ENCODE measurements at places on chromosomes 5 and 9. TPM values are rescaled to one million over a fixed set of nuclear protein-coding genes. Genes with fewer than 3 reads are reported as not detected.

DNA sequence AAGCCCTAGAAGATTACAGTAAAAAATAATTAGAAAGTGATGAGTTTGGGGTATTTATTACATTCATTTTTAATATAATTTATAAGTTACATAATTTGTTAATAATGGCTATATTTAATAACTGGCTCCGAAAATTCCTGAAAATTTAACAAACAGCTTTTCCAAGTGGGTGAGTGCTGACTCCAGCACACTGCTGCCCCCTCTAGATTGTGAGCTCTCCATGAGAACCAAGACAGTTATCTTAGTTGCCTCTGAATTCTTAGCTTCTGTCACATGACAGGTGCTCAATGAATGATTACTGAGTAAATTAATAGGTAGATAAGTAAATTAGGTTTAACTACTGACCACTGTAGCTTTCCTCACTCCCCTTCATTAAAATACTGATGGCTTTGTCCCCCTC, 7.8 kb downstream of the KLHL3 start:
- H3K4me1 ChIP-seq: no peaks in the 10 kb centered on the region
- H3K27me3 ChIP-seq: no peaks in the 10 kb centered on the region

GRCh38 chr5:102511666-102512065, 12.9 kb upstream of the SLCO6A1 start:
- H3K27me3 ChIP-seq: no peaks in the 10 kb centered on the region
- no peaks in the 10 kb centered on the region for H3K36me3 ChIP-seq
- H3K4me3 ChIP-seq: no peak overlapping the region
- no peak for DNase-seq

DNA sequence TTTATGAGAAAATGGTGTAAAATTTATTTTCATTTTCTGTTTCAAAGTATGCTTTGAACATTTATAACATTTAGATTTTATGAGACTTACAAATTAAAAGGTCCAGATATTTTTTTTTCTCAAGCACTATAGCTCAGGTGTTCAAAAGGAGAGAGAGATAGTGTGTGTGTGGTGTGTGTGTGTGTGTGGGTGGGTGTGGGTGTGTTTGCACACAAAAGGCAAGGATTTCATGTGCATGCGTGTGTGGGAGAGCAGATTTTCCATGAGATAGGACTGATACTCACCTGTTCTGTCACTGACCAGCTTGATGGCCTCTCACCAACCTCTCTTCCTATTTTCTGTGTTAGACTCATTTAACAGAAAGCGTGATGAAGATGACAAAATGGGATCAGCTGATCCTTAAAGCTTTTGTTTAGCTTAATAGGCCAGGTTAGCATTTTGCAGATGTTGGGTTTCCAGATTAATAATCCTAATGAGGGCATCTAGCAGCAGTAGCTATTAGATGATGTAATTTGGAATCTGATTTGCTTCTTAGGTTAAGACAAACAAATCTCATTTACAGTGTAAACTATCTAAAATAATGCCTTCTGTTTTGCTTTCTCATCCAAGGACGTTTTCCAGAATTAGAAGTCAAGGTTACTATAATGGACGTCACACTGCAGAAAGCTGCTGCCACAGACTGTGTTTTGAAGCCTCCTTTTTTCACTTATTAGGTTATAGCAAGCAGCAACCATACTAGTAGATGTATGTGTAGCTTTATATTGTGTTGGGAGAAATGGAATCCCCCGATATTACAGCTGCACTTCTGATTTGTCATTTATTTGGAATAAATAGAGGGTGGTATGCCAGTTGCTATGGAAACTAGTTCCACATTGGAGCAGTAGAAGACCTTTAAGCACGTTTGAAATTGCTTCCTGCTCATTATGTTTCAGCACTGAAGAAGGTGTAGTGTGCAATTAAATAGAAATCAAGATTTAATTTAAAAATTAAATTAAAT, 355.6 kb downstream of the TAF11L14 start:
- H3K4me3 ChIP-seq: no peak overlapping the region
- H3K27me3 ChIP-seq: no peaks in the 10 kb centered on the region
- DNase-seq: no peak
- no peaks in the 10 kb centered on the region for H3K4me1 ChIP-seq

The TAF1L gene
- 3.0 TPM for polyA plus RNA-seq

GRCh38 chr5:77074745-77075144, 12.3 kb downstream of the ZBED3 start:
- H3K27ac ChIP-seq: no peak overlapping the region
- H3K4me3 ChIP-seq: no peak overlapping the region
- H3K4me1 ChIP-seq: no peaks in the 10 kb centered on the region
- no peaks in the 10 kb centered on the region for H3K27me3 ChIP-seq

- H3K4me3 ChIP-seq: no peak overlapping the region
- no peaks in the 10 kb centered on the region for H3K36me3 ChIP-seq
- no peak overlapping the region for H3K27ac ChIP-seq
- no peaks in the 10 kb centered on the region for H3K4me1 ChIP-seq
- DNase-seq: no peak
- H3K27me3 ChIP-seq: no peaks in the 10 kb centered on the region
Observed at GRCh38 chr5:136689552-136689951, 324.2 kb upstream of the TRPC7 start.

DNA sequence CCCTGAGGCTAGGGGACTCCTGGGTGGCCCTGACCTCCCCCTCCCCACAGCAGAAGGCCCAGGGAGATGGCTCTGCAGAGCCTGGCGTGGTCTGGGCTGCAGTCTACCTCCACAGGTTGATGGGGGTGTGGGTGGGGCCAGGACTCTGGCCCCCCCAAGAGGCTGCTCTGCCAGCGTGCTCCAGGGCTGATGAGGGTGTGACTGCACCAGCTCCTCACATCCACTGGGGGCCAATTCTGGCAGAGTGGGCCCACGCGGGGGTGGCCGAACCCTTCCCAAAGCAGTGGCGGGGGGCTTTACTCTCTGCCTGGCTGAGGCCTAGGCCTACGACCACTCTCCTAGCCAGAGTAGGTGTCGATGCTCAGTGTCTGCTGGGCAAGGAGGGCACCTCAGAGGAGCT, 28.0 kb upstream of the UBAC1 start:
- no peaks in the 10 kb centered on the region for H3K27me3 ChIP-seq
- DNase-seq: no peak
- peaks cover 28% of the 10 kb centered on the region for H3K4me1 ChIP-seq

DNA sequence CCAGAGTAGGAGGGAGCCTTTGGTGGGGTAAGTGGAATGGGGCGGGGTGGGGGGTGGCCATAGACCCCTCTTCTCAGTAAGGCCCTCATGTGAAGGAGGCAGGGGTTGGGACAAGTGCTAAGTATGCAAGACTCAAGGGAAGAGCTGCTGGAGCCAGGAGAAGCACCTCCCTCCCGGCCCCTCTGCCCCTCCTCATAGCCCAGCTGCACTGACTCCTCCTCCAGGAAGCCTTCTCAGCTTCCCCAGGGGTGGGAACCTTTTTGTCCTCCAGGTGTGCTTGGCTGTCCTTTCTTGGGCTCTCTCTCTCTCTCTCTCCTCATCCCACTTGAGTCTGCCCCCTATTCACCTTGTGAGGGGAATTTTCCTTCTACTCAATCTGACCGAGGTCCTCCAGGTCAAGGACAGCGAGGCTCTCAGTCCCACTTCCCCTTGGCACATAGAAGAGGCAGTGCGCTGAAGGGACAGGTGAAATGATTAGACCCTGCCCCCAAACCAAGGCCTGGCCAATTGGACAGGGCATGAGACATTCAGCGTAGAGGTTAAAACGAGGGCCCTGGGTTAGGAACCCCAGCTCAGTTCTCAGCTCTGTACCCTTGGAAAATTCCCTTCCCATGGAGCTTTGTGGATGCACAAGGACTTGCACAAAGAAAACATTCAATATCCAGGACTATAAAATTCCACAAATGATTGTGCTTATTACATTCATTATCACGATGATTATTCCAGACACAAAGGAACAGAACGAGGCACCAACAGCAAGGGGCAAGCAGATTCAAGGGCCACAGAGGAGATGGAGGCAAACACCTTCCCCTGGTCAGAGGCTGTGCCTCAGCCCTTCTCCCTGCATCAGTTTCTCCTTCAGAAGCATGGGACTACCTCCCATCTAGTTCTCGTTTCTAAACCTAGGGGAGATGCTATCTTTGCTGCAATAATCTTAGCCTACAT, 45.6 kb upstream of the IL17B start:
- DNase-seq: no peak
- no peaks in the 10 kb centered on the region for H3K27me3 ChIP-seq
- no peaks in the 10 kb centered on the region for H3K36me3 ChIP-seq
- H3K4me3 ChIP-seq: no peak overlapping the region

DNA sequence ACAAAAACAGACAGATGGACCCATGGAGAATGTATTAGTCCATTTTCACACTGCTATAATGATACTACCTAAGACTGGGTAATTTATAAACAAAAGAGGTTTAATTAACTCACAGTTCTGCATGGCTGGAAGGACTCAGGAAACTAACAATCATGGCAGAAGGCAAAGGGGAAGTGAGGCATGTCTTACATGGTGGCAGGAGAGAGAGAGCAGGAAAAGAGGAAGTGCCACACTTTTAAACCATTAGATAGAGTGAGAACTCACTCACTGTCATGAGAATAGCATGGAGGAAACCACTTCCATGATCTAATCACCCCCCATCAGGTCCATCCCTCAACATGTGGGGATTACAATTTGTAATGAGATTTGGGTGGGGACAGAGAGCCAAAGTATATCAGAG, 808.9 kb downstream of the CDH12 start:
- no peak overlapping the region for H3K4me3 ChIP-seq
- no peaks in the 10 kb centered on the region for H3K36me3 ChIP-seq

The FBXO38 gene
- polyA plus RNA-seq: 41.0 TPM

The HTR1A gene
- polyA plus RNA-seq: not detected

The TAF11L9 gene
- polyA plus RNA-seq: not detected

The BTNL3 gene
- not detected for polyA plus RNA-seq

The PCDHB4 gene
- polyA plus RNA-seq: 1.2 TPM

DNA sequence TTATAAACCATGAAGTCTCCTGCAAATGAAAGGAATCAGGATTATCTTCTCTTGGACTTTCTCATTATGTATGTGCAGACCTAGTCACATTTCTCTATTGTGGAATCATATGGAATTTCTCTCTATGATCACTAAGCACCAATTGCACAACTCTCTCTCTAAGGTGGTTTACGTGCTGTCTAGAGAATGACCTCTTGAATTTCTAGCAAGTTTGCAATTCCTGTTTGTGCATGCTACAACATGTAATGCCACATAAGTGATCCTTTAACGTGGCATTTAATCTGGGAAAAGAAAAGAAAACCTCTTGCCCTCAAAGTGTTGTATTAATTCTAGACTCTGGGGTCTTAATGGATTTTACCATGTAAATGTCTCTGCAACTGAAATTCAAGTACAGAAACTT, 5.0 kb upstream of the PPP2R2B start:
- no peak for DNase-seq
- H3K4me1 ChIP-seq: no peaks in the 10 kb centered on the region
- no peak overlapping the region for H3K27ac ChIP-seq
- no peak overlapping the region for H3K4me3 ChIP-seq
- no peaks in the 10 kb centered on the region for H3K27me3 ChIP-seq

- H3K36me3 ChIP-seq: no peaks in the 10 kb centered on the region
- no peak overlapping the region for H3K4me3 ChIP-seq
- no peak overlapping the region for H3K27ac ChIP-seq
- DNase-seq: no peak
Observed at GRCh38 chr9:100317706-100318105, 35.0 kb downstream of the TEX10 start.

The CCL27 gene
- polyA plus RNA-seq: 1.4 TPM

- no peaks in the 10 kb centered on the region for H3K4me1 ChIP-seq
- peak overlapping the region; percentile 52 for H3K4me3 ChIP-seq
- DNase-seq: no peak
- H3K27me3 ChIP-seq: no peaks in the 10 kb centered on the region
Observed at GRCh38 chr9:38423273-38423972, 831 bp downstream of the IGFBPL1 start.

The IL33 gene
- 8.7 TPM for polyA plus RNA-seq

DNA sequence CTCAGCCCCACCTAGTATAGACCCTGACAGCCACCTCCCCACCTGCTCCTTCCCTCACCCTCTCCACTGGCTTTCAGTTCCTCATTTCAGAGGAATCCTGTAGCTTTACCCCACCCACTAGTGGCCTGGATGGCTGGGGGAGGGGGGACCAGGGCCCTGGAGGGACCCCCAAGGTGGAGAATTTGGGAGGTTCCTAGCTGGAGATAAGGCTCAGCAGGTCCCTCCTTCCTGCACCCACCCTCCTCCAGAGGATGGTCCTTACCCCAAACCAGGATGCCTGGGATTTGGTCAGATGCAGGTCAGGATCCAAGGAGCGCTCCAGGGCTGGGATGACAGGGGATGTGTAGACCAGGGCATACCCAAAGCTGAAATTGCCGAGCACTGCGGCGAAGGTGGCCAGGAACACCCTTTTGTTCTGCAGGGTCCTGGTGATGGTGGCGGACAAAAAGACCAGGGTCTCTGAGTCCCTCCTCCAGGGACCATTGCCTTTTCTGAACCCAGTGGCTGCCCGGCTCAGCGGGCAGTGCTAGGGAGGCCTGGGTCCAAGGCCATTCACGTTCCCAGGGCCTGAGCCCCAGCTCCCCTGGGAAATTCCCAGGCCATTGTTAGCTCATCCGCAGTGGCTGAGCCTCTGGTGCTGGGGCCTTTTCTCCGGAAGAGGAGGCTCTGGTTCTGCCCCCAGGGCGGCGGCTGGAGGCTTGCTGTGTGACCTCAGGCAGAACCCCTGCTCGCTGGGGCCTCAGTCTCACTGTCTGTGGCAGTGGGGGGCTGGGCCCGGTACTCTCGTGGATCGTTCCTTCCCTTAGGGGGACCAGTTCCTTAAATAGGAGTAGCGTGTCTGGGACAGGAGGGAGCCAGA, 678 bp downstream of the SLC2A6 start:
- H3K27ac ChIP-seq: no peak overlapping the region
- no peaks in the 10 kb centered on the region for H3K36me3 ChIP-seq
- peak overlapping the region; percentile 57 for H3K4me3 ChIP-seq
- H3K27me3 ChIP-seq: no peaks in the 10 kb centered on the region

DNA sequence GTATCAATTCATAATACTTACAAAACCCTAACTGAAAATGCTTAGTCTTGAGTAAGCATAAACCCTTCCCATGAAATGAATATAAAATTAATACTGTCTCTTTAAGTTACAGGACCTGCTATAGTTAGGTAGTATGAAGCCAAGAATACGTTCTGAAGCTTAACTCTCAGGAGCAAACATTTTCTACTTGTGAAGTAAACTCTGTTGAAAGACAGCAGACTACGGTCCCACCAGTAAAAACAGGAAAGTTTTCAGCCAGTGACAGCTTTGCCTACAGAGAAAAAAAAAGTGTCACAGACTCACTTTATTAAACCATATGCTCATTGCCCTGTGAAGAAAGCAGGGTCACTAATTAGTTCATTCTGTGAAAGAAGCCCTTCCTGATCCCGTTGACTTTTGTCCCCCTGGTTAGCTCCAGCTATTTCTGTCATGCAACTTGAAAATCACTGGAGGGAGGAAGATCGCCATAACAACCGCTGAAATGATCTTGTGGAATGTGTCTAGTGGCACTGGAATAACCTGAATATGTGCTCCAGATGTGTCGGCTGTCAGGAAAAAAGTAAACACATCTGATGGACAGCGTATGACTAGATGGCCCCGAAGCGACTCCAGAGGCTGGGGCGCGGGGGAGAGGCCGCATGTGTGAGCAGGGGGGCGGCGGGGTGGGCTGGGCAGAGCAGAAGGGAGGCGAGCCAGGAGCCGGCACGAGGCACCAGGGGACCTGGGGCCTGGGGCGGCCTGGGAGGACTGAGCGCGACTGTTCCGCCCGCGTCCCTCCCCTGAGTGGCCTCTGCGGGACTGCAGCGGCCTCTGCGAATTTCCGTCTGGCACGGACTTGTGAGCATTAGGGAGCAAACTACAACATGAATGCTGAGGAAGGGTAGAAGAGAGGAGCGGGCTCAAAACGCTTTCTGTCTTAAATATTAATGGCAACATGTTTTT, 41.9 kb downstream of the BNC2 start:
- no peaks in the 10 kb centered on the region for H3K27me3 ChIP-seq
- H3K27ac ChIP-seq: peak overlapping the region; percentile 36
- peaks cover 11% of the 10 kb centered on the region for H3K4me1 ChIP-seq

Data from testis (tissue), 5 donors.